ENCODE measurements at places on chromosomes 3 and 15.

DNA sequence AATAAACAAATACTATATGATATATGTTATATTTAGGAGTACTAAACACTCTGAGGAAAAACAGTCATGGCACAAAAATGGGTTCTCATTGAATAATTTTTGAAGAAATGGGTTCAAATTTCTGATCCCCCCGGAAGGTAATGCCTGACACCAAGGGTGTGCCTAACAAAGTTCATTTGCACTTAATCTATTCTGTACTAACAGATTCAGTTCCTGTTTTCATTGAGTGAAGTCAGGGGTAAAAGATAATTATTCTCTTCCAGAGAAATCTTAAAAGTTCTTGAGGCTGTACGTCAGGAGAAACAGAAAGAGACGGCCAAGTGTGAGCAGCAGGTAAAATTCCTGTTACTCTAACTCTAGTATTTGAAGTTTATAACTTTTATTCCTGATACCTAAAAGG is 34.5 kb upstream of the TMEM42 start:
- no peak for DNase-seq

DNA sequence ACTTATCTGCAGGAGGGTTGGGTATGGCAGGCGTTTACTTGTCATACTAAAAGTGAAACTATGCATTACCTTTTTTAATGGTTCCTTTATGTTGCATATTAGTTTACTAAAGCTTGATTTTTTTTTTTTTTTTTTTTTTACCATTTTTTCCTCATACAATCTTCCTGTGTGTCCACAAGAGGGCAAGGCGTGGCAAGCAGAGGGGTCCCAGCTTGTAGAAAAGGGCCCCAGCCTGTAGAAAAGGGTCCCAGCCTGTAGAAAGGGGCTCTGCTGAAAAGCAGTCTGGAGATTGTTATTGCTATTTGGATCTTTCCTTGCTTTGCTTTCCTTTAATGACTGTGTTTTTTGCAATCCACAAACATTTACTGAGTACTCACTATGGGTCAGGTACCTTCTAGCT is 21.9 kb downstream of the MKRN2 start:
- DNase-seq: no peak

DNA sequence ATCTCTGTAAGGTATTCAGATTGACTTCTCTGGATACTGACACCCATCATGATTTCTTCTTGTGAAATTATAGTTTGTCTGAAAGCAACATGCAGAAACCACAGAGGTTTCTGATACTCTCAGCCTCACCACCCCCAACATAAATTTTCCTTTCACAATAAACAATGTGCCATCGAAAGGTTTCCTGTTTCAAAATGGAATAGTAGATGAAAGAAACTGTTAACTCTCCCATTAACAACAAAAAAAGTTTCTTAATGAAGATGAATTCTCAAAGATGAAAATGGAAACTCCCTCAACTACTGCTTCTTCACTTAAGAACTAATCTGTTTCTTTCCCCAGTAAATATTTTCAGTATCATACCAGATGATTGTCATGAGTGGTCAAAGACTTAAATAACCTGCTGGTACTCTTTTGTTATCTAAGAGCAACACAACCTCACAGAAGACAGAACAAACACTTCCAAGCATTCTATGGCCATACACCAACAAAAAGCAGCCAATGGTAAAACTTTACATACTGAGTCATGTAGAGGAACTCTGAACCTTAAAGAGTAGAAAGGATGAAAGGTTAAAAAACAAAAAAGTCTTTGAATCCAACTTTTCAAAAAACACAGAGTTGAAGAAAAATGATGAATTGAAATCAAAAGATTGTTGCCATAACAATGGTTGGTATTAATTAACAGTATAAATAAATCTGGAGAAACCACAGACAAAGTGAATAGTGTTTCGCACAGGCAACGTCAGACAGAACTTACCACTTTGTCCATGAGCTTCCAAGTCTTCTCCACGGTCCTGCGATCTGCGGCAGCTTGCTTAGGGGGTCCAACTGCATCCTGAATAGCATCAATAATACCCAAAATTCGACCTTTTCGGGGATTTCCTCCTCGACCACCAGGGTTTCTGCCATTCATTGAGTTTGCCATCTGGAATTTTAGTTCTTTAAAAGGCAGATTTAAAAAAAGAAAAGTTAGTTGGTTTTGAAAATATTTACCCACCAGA is 1.9 kb downstream of the CBLB start:
- no peak for DNase-seq

DNA sequence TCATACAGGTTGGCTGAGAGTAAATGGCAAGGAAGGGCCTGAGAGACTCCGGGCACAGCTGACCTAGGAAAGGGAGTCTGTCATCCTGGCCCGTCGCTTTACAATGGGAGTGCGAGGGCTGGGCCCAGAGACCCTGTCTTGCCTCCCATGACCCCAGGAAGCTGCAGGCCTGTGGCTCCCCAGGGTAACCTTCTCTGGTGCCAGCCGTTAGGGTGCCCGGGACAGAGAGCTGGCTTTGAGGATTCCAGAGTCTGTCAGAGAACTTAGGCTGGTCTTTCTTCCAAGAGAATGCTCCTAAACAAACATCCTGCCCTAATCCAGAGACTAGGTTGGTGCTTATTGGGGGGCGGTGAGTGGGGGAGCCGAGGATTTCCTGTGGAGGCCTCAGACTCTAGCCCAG is 18.5 kb downstream of the ZNF710 start:
- no peak for DNase-seq

DNA sequence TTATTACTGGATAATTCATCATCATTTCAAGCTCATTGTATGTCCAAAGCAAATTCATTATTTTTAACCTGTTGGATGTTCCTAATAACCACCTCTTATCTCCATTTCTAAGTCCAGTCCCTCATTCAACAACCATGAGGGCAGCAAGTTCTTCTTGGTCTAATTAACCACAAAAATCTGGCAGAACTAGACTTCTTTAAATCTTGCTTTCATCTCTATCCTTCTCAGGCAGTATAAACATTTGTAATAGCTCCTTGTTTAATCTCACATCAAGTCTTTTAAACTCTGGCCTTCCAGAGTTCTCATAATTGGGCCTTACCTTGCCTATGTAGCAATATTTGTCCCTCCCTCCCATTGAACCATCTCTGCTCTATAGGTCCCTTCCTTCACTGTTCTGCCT is 17.0 kb upstream of the GHSR start:
- no peak for DNase-seq

DNA sequence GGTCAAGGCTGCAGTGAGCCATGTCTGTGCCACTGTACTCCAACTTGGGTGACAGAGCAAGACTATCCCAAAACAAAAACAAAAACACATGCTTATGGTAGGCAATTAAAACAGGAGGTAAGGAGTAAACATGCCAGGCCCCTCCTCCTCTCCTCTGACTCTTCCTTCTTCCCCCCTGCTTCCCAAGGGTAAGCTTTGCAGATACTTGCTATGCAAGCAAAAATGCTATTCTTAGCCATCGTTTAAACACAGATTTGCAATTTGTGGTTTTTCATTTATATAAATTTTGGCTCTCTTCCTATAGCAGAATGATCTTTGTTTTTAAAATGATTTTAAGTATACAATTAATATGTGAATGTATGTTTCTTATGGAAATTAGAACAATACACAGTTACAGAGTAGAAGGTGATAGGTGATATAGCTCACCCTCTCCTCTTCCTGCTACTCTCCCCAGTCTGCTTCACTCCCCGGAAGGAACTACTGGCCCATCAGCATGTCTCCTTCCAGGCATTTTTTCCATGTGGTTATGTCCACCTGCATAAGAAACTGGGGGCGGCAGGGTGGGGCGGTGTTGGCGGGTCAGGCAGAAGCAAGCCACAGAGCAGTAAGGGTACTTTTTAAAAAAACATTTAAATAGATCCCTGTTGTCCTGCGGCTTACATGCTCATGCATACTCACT is 42.1 kb downstream of the IGF1R start:
- DNase-seq: no peak

- DNase-seq: no peak
These were observed 26.3 kb downstream of the TNK2 start for GRCh38 chr3:195882002-195882441.

DNA sequence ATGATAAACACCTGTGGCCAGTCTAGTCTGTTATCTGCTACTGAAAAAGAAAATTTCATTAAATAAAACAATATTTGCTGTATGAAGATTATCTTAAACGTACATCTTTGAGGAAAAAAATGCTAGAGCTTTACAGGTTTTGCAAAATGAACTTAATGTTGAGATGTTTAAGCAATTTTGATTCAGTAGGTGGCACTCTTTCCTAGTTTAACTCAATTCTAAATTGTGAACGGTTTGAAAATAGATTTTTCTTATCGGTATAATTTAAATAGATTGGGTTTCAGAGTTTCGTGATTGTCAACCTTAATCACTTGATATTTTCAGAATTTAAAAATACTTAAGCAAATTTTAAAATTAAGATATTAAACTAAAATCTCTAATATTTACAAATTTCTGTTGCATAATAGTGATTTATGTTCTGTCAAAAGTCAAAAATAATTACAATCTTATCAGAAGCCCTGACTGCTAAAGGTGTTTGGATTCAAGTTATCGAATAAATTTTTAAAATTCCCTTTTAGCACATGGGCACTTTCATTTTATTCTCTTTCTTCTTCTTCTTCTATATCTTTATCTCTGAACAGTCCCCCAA is 7.0 kb upstream of the RNF111 start:
- DNase-seq: no peak

GRCh38 chr3:37474901-37475331 is 300.5 kb upstream of the LRRFIP2 start:
- no peak for DNase-seq

- DNase-seq: no peak
These were observed 48.8 kb upstream of the PLSCR5 start for GRCh38 chr3:146653978-146654377.

- DNase-seq: no peak
These were observed 73.0 kb upstream of the FRMD4B start for GRCh38 chr3:69458803-69459365.

DNA sequence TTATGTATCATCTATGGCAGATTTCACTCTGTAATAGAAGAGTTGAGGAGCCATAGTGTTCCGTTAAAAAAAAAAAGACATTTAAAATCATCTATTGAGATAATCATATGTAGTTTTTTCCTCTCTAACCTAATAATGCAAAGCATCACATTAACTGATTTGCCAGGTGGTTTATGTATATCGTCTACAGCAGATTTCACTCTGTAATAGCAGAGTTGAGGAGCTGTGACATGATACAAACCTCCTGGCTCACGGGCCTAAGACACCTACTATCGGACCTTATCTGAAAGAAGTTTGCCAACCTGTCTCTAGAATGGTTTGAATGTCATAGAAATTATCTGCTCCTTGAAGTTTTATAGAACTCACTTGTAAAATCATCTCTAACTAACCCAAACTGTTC is 29.8 kb downstream of the CDCP1 start:
- DNase-seq: no peak

- DNase-seq: no peak
These were observed 17.5 kb downstream of the SLC12A8 start for GRCh38 chr3:125194849-125195601.

- peak; percentile 9 for DNase-seq
These were observed 181.2 kb downstream of the NECTIN3 start for GRCh38 chr3:111252779-111253178.

- no peak for DNase-seq
These were observed 281.0 kb upstream of the TBL1XR1 start for GRCh38 chr3:177478170-177478867.

DNA sequence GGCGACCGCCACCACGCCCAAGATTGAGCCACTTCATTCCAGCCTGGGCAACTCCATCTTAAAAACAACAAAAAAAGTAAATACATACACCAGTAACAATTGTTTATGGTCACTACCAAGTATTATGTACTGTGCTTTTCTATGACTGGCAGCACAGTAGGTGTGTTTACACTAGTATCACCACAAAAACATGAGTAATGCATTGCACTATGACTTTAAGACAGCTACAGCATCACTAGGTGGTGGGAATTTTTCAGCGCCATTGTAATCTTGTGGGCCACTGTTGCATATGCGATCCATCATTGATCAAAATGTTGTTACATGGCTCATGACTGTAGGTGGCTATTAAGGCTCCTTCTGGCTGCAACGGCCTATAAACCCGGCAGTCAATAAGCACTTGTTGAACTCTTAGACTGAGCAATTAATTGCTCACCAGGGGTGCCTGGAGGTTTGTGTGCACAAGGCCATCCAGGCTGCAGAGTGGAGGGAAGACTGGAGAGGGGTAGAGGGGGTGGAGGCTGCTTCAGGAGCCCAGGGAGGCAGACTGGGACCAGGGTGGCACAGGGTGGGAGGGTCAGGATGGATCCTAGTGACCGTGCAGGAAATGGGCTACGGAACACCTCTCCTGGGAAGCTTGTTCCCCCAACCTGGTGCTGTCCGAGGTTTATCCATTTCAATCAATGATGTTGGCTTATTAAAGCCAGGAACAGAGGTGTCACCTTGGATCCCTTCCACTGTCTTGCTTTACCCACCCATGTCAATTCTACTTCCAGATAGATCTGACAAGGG is 17.9 kb upstream of the COPG1 start:
- no peak for DNase-seq

- DNase-seq: no peak
These were observed 2.4 kb downstream of the CIB1 start for GRCh38 chr15:90231028-90232017.

DNA sequence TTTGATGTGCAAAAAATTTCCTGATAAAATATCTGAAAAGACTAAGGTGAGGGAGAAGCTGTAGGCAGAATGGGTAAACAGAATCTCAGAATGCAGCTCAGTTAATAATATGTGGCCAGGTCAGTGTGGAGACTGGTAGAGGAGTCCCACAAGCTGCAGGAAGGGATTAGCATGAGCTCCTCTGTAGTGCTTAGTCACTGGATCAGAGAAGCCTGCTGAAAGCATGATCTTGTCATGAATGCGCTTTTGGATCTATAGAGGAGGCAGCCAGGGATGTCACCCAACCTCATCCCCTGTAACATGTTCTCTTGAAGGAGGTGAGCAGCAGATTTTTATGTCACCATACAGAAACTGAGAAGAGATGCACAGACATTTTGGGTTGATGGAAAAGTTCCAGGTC is 1035.3 kb upstream of the GBE1 start:
- DNase-seq: no peak

- peak; percentile 43 for DNase-seq
These were observed 400.9 kb upstream of the ATP11B start for GRCh38 chr3:182392182-182392937.

DNA sequence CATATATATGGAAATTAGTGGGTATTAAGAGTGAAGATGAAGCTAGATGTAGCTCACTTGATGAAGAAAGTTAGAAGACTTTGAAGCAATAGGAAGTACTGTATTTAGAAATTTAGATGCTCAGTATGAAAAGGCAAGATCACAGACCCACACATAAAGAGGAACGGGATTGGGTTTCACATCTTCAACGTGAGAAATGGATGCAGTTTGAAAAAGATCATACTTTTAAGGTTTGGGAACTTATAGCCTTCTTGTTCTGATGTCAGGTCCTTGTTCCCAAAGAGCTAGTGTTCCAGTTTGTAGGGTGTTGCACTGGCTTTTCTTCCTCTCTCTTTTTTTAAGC is 16.7 kb downstream of the AP3S2 start:
- DNase-seq: no peak

All from large intestine (tissue), 12 donors.